ENCODE measurements at places on chromosomes 5 and 9.

DNA sequence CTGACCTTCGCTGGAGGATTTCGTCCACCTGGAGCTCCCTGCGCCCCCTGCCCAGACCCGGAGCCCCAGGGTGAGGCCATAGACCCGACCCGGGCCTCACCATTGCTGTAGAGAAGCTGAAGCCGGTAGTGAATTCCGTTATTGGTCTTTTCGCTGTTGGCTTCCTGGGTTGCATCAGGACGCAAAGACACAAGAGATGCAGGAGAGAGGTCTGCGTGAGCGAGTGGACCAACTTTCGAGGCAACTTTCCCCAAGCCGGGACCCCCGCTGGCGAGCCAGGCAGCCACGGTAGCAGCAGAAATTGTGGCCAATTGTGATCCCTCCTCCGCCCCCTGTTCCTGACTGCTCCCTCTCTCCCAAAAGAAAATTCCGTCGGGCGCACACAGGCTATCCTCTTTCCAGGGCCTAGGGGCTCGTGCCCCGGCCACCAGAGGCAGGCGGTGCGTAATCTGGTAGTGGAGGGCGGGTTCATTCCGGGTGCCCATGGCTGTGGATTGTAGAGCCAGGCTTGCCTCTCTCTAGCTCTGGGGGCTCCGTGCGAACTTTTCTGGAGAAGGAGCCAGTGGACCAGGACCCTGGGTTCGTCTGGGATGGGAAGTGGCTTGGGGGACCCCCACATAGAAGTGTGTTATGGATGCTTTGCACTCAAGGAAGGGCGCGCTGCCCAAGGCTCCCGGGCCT is 3.3 kb downstream of the EBF1 start:
- DNase-seq = no peak

DNA sequence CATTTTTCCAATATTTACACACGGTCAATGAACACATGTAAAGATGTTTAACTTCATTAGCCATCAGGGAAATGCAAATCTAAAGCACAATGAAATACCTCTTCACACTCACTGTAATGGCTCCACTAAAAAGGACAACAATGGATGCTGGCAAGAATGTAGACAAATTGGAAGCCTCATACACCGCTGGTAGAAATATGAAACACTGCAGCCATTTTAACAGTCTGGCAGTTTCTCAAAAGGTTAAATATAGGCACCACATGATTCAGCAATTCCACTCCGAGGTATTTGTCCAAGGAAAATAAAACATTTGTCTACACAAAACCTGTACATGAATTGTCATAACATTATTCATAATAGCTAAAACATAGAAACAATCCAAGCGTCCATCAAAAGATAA is 20.0 kb downstream of the RNF145 start:
- peak; percentile 12 for DNase-seq

DNA sequence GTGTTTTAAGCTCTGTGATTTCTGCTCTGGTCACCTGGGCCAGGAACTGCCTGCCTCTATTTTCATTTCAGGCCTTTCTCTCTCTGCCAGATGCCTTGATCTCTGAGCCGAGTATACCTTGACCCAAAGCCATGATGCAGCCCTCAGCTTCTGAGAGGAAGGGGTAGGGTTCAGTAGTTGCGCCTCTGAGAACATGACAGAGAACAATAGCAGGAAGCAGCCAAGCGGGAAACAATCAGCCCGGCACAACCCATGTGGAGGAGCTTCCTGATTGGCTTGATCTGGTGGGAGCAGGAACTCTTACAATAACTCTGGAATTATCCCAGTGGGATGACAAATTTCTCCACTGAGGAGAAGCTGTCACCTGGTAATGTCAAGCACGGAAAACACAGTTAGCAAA is 127.4 kb downstream of the PALM2AKAP2 start:
- no peak for DNase-seq

GRCh38 chr9:130157079-130157478 is 15.1 kb upstream of the NCS1 start:
- DNase-seq = peak; percentile 36

GRCh38 chr9:133492061-133493021 is 13.4 kb upstream of the SLC2A6 start:
- no peak for DNase-seq

DNA sequence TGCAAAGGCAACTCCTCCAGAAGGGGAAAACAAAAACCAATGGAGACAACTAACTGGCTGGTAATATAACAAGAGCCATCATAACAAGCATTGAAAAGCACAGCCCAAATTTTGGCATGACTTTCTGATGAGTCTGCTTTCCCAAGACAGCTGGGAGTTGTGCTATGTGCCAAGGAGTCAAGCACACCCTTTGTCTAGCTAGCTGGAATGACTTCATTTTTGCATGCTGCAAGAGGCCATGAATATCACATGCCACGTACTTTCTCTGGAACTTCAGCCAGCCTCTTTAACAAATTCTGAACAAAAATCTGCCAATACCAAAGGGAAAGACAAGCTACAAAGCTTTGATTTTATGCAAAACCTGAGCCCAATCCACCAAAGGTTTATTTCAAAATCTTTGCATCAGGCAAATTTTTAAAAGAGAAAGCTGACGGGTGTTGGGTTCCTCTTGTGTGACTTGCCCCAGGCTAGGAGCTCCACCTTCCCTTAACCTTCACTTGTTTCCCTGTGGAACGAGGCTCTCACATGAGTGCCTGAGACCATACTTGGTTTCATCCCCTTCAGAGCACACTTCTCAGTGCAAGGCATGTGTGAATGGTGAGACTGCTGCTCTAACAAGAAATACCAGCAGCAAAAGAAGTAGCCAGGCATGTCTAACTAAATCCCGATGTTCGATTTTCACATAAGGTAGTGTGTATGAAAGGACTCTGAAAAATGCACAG is 47.3 kb downstream of the S1PR3 start:
- DNase-seq = peak; percentile 94

DNA sequence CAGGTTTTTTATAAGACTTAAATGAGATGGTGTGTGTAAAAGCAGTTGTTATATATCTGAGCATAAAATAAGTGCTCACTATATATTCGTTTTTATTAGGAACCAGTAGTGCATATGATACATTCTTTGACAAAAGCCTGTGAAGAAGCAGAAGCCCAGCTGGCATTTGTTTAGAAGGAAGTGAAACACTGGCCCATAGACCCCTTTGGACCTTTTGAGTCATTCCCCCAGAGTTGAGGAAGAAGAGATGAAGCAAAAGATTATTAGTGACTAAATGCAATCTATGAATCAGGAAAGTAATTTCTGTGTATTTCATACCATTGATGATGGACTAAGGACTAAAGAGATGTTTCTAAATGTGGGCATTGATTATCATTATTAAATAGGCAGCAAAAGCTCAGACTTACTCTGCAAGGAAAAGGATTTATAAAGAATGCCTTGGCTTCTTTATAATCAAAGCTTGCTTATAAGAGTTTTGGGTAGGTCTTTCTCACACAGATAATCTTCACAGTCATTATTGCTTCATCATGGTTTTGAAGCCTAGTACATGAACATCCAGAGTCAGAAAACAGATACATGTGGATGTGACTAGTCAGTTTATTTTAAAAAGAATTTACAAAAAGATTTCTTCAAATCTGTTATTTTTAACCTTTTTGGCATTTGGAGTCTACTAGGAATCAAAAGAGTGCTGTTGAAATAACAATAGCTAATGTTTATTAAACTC is 16.9 kb upstream of the FER start:
- no peak for DNase-seq

GRCh38 chr9:14031060-14031414 is 282.9 kb downstream of the NFIB start:
- peak; percentile 55 for DNase-seq

GRCh38 chr9:113858282-113858681 is 17.8 kb upstream of the ZNF618 start:
- DNase-seq = no peak

DNA sequence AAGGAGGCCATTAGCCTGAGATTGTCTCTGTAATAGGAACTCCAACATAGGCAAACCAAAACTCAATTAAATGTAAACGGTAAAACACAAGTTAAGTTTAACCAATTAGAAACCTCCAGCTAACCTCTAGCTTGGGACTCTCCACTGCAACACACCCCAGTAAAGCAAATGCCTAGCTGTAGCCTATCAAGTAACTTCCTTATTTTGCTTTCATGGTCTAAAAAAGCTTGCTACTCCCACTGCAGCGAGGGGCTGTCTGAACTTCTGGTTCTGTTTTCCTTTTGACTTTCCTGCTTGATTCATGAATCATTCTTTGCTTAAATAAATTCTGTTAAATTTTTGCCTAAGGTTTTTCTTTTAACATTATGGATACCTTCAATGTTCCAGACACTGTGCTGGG is 24.4 kb upstream of the C5orf46 start:
- no peak for DNase-seq

GRCh38 chr9:37157726-37158377 is 37.5 kb downstream of the ZCCHC7 start:
- DNase-seq = no peak

- DNase-seq = no peak
Measured at GRCh38 chr5:159147976-159148375, 48.3 kb upstream of the EBF1 start.

GRCh38 chr9:35414889-35415288 is 75.0 kb upstream of the RUSC2 start:
- no peak for DNase-seq

- DNase-seq = no peak
Measured at GRCh38 chr5:93911609-93912008, 170.2 kb upstream of the POU5F2 start.

GRCh38 chr5:56517011-56517416 is 283.9 kb upstream of the ANKRD55 start:
- DNase-seq = no peak

- DNase-seq = no peak
Measured at GRCh38 chr5:132484391-132484725, 6.2 kb downstream of the IRF1 start.

GRCh38 chr9:83219154-83219923 is 156.4 kb upstream of the RASEF start:
- DNase-seq = peak; percentile 80

GRCh38 chr5:137372016-137372772 is 126.9 kb downstream of the SPOCK1 start:
- no peak for DNase-seq

DNA sequence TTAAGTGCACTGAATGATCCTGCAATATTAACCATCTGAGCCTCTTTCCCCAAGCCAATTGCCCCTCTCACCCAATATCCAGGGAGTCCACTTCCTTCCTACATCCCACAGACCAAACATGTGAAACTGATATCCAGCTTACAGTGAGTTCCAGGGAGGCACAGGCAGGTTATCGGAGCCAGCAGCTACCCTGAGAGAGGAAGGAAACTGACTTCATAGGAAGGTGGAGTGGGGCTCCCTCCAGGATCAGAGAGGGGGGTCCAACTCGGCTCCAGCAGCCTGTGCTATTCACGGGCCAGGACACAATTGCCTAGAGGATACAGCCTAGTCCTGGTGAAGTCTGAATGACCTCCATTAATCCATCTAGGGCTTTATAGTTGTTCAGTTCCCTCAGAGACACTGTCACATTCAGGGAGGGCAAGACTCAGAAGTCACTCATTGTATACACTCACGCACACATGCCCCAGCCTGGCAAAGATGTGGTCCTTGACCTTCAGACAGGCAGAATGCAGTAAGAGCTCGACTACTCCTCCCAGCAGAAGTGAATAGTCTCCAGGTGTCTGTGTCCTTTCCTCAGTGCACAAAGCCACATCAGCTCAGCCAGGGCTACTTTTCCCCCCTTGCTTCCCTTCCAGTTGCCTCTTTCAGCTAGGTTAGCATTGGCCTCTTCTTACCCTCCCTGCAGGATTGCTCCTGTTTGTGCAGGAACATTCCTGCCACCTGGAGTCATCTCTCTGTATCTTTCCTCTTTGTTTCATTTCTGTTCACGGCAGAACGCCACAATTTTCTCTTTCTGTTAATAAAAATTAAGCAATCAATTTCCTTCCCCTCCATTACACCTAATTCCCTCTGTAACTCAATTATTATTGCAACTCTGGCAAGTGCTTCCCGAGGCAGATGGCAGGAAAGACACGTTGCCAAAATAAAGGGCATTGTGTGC is 501.7 kb downstream of the ARHGEF28 start:
- DNase-seq = no peak

DNA sequence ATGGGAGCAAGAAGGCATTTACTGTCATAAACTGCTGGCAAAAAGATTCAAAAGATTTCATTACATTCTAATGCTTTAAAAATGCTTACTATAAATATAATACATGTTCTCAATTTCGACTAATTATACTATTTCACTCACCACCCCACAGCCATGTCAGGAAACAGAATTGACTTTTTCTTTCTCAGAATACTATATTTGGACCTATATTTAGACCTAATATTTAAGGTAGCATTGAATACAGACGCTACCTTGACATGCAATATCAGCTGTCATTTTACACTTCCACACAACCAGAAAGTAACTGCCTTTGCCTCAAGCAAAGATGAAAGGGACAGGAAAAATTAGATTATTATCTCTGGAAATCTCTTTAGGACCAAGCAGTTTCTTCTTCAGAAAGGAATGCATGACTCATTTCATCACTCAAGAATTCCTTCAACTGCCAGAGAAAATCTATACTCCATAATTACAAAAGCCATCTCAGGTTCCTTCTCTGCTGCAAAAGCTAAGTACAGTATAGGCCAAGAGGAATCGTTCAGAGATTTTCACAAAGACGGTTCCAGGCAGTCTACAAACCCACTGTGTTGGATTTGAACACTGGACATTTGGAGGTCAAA is 11.8 kb upstream of the UBE2QL1 start:
- no peak for DNase-seq

- DNase-seq = peak; percentile 90
Measured at GRCh38 chr5:150540615-150541396, 32.9 kb downstream of the NDST1 start.

DNA sequence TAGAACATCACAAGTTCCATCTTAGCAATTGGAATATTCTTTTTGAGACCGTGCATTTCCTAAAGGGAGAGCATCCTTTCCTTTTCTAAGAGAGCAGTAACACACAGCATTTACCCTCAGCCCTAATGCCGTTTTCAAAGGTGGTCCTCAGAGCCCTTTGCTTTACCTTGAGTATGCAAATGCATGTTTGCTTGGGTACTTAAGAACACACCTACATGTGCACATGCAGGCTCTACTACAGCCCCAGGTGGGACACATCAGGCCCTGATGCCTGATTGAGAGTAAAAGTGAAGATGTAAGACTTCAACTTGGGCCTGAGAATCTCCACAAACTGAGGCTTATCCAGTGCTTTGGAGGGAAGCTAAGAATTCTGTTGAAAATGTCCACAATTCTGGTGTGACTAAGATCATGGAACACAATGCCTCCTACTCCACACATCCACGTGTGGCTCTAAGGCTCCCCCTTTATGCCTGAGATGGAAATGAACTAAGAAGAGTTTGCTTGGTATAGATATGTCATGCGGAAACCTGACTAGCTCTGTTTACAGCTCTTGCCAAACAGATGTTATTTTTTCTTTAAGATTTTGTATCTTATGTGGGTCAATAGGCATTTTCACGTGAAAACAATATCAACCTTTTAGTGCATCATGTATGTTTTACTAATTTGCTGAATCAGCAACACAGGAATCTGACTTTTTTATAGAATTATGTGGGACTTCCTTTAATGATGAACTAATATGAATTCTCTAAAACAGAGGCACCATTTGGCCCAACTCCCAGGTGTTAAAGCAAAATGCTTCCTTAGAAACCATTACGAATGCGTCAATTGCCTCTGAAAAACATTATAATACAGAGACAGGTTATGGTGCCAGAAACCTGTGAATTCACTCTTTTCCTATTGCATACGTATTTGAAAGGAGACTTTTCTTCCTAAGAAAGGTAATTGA is 48.9 kb upstream of the SLC2A8 start:
- peak; percentile 66 for DNase-seq

Measured in foreskin fibroblast (primary cell).